Mononuclear cell (primary cell): ENCODE measurements at places on chromosomes 1 and 21. TPM values are rescaled to one million over a fixed set of nuclear protein-coding genes. Genes with fewer than 3 reads are reported as not detected.

The KIF2C gene
- 0.21 TPM for total RNA-seq

The CFAP74 gene
- under 0.01 TPM for total RNA-seq

The FAAH gene
- total RNA-seq = 6.2 TPM

The PTPN7 gene
- 51.7 TPM for total RNA-seq

The CHI3L2 gene
- 12.9 TPM for total RNA-seq

The G0S2 gene
- total RNA-seq = 1,987 TPM

The LEFTY2 gene
- total RNA-seq = not detected

The HAO2 gene
- not detected for total RNA-seq

The CD160 gene
- 9.0 TPM for total RNA-seq

The SIKE1 gene
- 38.6 TPM for total RNA-seq

The STIL gene
- total RNA-seq = 4.9 TPM

The CSTB gene
- total RNA-seq = 9.4 TPM

The NPPA gene
- not detected for total RNA-seq

The STMN1 gene
- 6.4 TPM for total RNA-seq

The ARTN gene
- not detected for total RNA-seq

The OR2T33 gene
- not detected for total RNA-seq
